Nephron progenitor cell (in vitro differentiated cells): ENCODE measurements at places on chromosomes 11 and 22.

GRCh38 chr22:16956290-16956689 is 51.7 kb downstream of the GAB4 start:
- H3K36me3 ChIP-seq = no peaks in the 10 kb centered on the region
- DNase-seq = no peak
- H3K27ac ChIP-seq = no peak overlapping the region
- no peaks in the 10 kb centered on the region for H3K4me1 ChIP-seq
- H3K27me3 ChIP-seq = peaks cover 3% of the 10 kb centered on the region

GRCh38 chr11:131904756-131905155 is 534.3 kb downstream of the NTM start:
- no peak for DNase-seq
- no peak overlapping the region for H3K4me3 ChIP-seq
- no peaks in the 10 kb centered on the region for H3K36me3 ChIP-seq
- H3K4me1 ChIP-seq = peaks cover 10% of the 10 kb centered on the region
- peaks cover 61% of the 10 kb centered on the region for H3K27me3 ChIP-seq
- H3K27ac ChIP-seq = no peak overlapping the region

DNA sequence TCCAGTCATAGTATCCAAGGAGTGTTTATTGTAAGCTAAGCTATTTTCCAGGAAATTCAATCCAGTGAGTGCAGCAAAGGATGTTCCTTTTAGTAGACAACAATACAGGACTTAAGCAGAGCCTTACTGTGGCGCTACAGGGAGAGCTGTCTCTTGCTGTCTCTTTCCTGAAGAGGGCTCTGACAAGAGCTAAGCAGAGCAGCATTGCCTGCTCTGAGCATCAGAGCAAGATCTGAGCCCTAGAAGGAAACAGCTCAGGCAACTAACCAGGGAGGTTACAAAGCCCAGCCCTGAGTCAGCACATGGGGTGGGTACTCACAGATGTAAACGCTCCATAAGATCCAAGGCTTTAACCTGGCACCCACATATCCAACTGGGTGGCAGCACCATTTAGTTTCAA is 8.0 kb downstream of the LAYN start:
- H3K36me3 ChIP-seq = no peaks in the 10 kb centered on the region
- no peak for DNase-seq
- H3K27me3 ChIP-seq = peaks cover 16% of the 10 kb centered on the region
- no peak overlapping the region for H3K27ac ChIP-seq
- peaks cover 24% of the 10 kb centered on the region for H3K4me1 ChIP-seq
- no peak overlapping the region for H3K4me3 ChIP-seq

DNA sequence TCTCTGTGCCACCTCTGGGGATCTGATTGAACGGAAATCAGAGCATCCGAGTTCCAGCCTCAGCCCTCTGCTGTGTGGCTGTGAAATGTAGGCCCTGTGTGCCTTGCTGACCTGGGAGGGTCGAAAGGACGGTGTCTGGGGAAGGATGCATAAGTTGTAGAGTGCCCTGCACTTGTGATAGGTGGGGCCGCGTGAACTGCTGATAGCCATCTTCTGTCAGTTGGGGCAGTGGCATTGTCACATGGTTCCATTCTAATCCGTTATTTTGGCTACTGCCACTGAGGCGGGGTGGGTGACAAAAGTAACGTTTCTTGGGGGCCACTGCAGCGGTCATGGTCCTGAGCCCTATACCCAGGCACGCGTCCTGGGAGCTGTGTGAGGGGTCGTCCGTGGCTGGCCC is 63.4 kb downstream of the LRP5 start:
- no peak overlapping the region for H3K4me3 ChIP-seq
- DNase-seq = no peak
- H3K27me3 ChIP-seq = no peaks in the 10 kb centered on the region
- peaks cover 19% of the 10 kb centered on the region for H3K36me3 ChIP-seq
- peaks cover 63% of the 10 kb centered on the region for H3K4me1 ChIP-seq
- no peak overlapping the region for H3K27ac ChIP-seq

GRCh38 chr11:58222721-58223120 is 6.0 kb downstream of the OR10Q1 start:
- no peak overlapping the region for H3K4me3 ChIP-seq
- no peaks in the 10 kb centered on the region for H3K36me3 ChIP-seq
- no peak for DNase-seq

- no peak overlapping the region for H3K27ac ChIP-seq
- no peak overlapping the region for H3K4me3 ChIP-seq
- H3K4me1 ChIP-seq = no peaks in the 10 kb centered on the region
- H3K36me3 ChIP-seq = no peaks in the 10 kb centered on the region
- peaks cover 12% of the 10 kb centered on the region for H3K27me3 ChIP-seq
- no peak for DNase-seq
These were observed 96.9 kb downstream of the CNTN5 start for GRCh38 chr11:99117603-99118002.

DNA sequence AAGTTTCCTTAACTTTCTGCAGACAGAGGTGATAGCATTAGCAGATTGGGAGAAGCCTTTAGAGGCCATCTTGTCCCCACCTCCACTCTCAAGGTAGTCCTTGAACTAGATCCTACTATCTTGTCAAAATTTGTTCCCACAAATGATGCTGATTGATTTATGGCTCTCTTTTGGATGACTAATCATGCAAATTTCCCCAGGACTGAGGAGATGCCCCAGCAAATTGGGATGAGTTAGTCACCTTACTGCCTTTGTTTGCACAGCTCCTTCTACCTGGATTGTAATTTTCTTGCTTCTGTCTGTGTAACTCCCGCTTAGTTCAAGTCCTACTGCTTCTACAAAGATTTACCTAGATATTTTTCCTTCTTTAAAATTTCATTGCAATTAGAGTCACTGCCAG is 391.4 kb upstream of the CADM1 start:
- H3K4me1 ChIP-seq = peaks cover 24% of the 10 kb centered on the region
- H3K4me3 ChIP-seq = no peak overlapping the region
- no peaks in the 10 kb centered on the region for H3K36me3 ChIP-seq
- peaks cover 10% of the 10 kb centered on the region for H3K27me3 ChIP-seq
- DNase-seq = no peak
- H3K27ac ChIP-seq = no peak overlapping the region

- no peak for DNase-seq
- peak overlapping the region; percentile 81 for H3K4me3 ChIP-seq
- H3K27me3 ChIP-seq = peaks cover 4% of the 10 kb centered on the region
- peaks cover 31% of the 10 kb centered on the region for H3K4me1 ChIP-seq
These were observed 18.1 kb downstream of the CKAP5 start for GRCh38 chr11:46827995-46828394.

- DNase-seq = no peak
- H3K4me1 ChIP-seq = no peaks in the 10 kb centered on the region
- no peak overlapping the region for H3K27ac ChIP-seq
- no peak overlapping the region for H3K4me3 ChIP-seq
These were observed 74.9 kb upstream of the CAPRIN1 start for GRCh38 chr11:33976495-33977199.

DNA sequence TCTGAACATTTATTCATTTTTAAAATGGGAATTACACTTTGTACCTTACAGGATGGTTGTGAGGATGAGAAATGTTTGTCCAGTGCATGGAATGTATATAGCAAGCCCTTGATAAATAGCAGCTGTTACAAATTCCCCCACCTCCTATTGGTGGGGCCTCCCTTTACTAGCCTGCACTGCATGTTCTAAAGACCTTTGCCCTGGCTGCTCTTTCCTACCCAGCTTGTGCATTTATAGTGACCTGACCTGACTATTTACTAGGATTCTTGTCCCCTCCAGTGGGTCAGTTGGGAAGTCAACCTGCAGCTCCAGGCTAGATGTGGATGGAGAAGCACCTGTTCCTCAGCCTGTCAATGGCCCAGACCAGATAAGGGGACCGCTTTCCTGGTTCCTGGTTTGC is 180.3 kb downstream of the HIPK3 start:
- H3K27ac ChIP-seq = no peak overlapping the region
- DNase-seq = no peak
- H3K36me3 ChIP-seq = peaks cover 8% of the 10 kb centered on the region
- no peaks in the 10 kb centered on the region for H3K4me1 ChIP-seq
- H3K4me3 ChIP-seq = no peak overlapping the region
- H3K27me3 ChIP-seq = peaks cover 7% of the 10 kb centered on the region

- DNase-seq = no peak
- no peak overlapping the region for H3K4me3 ChIP-seq
- H3K36me3 ChIP-seq = no peaks in the 10 kb centered on the region
- no peaks in the 10 kb centered on the region for H3K4me1 ChIP-seq
- no peak overlapping the region for H3K27ac ChIP-seq
These were observed 362.1 kb upstream of the PDGFD start for GRCh38 chr11:104526006-104526405.

DNA sequence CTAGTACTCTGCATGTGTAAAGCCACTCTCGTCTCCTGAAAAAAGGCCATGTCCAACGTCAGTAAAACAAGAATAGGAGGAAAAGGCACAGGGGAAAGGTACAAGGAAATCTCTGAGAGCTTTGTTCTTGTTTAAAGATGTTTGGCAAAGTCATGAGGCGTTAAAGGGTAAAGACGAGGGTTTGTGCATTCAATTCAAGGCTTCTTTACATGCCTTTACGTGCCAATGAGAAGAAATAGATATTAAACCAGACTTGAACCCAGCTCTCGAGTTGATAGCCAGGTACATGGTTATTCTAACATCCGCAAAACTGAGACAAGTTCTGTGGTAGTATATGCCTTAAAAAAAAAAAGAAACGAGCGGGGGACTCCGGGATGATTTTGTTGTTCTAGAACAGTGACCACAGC is 704 bp upstream of the CFL1 start:
- peak overlapping the region; percentile 87 for H3K4me3 ChIP-seq
- H3K27me3 ChIP-seq = peaks cover 7% of the 10 kb centered on the region
- peak overlapping the region; percentile 100 for H3K27ac ChIP-seq
- H3K4me1 ChIP-seq = peaks cover 58% of the 10 kb centered on the region
- peaks cover 38% of the 10 kb centered on the region for H3K36me3 ChIP-seq
- no peak for DNase-seq
